Stimulated activated CD4-positive, alpha-beta T cell treated with anti-CD3 and anti-CD28 coated beads, Interleukin-1b, Interleukin-23, amount 100 ng/mL, for 24 hours (primary cell): ENCODE measurements at places on chromosomes 1 and 21.

DNA sequence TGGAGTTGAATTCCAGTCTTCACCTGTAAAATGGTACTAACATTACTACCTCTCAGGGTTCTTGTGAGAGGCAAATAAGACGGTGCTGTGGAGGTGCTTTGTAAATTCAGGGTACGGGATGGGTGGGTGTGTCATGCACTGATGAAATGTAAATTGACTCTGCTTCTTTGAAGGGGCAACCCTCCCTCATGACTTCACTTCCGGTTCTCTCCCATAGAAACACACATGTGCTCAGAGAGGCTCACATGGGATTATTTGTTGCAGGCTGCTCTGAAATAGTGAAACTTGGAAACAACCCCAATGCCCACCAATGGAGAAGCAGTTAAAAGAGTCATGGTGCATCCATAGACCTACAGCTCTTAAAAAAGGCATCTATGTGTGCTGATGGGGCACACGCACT, 44.9 kb upstream of the SCMH1 start:
- DNase-seq: no peak

GRCh38 chr1:27527223-27527889, 37.4 kb upstream of the WASF2 start:
- no peak for DNase-seq

- DNase-seq: no peak
Measured at GRCh38 chr1:154434346-154435085, 29.4 kb downstream of the IL6R start.

- DNase-seq: no peak
Measured at GRCh38 chr1:48030211-48030610, 33.0 kb upstream of the TRABD2B start.

GRCh38 chr1:207230441-207230840, 91.0 kb upstream of the CD55 start:
- DNase-seq: no peak

GRCh38 chr1:31650161-31651088, 5.7 kb upstream of the PEF1 start:
- no peak for DNase-seq

GRCh38 chr1:65704318-65704717, 88.4 kb upstream of the PDE4B start:
- no peak for DNase-seq

- DNase-seq: no peak
Measured at GRCh38 chr21:41280115-41280919, 36.3 kb upstream of the FAM3B start.

GRCh38 chr1:34870395-34870794, 10.8 kb upstream of the SMIM12 start:
- no peak for DNase-seq

GRCh38 chr1:204059970-204060369, 12.9 kb upstream of the SOX13 start:
- DNase-seq: no peak

- DNase-seq: no peak
Measured at GRCh38 chr1:163758977-163759670, 437.4 kb downstream of the NUF2 start.

DNA sequence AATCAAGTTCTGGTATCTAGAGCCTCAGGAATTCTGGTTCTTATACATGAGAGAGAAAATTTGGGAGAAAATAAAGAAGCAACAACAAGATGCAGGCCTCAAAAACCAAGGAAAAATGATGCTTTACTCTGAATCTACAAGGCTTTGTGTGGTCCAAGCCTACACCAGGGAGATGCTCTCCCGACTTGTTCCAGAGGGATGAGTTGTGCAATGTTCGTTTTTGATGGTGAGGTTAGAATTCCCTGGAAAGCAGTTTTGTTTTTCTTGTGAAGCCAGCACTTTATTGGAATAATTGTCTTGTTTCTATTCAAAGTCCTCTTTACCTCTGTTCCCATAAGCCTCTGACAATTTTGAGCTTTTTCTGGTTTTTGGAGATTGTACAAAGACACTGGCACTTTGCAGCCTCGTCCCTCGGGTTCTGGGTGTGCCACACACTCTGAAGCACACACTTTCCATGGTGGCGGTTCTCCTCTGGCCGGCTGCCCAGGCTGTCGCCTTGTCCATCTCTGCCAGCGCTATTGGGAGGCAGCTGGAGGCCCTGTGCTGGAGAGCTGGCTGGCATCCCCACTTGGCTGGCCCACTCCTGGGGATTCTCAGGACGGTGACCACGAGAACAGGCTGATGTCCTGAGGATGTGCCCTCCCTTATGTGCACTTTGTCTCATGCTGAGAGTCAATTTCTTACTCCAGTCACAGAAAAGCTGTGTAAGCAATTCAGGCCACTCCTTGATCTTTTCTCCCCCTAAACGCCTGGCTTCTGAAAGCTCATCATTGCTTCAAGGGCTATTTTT, 70.2 kb downstream of the EDEM3 start:
- DNase-seq: no peak

DNA sequence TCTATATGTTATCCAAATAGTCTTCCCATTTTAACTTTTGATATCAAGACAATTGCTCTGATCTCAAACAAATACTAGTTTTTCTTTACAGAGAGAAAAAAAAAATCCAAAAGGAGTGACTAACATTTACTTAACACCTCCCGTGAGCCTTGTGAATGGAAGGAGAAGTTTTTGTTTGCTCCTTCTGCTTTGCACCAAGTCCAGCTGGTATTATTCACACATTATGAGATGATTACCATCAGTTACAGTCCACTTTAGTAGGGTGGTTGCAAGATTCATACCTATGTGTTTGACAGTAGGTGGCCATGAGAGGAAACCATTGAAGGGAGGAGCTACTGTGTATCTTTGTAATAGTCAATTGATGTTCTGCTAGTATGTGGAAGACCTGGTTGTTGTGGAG, 443.4 kb upstream of the ZP4 start:
- DNase-seq: no peak

GRCh38 chr1:78522136-78522535, 31.4 kb downstream of the PTGFR start:
- no peak for DNase-seq
